ENCODE measurements at places on chromosomes 16 and 17.
A peak's percentile ranks its signal among the peaks of the same experiment; 100 is the strongest.

DNA sequence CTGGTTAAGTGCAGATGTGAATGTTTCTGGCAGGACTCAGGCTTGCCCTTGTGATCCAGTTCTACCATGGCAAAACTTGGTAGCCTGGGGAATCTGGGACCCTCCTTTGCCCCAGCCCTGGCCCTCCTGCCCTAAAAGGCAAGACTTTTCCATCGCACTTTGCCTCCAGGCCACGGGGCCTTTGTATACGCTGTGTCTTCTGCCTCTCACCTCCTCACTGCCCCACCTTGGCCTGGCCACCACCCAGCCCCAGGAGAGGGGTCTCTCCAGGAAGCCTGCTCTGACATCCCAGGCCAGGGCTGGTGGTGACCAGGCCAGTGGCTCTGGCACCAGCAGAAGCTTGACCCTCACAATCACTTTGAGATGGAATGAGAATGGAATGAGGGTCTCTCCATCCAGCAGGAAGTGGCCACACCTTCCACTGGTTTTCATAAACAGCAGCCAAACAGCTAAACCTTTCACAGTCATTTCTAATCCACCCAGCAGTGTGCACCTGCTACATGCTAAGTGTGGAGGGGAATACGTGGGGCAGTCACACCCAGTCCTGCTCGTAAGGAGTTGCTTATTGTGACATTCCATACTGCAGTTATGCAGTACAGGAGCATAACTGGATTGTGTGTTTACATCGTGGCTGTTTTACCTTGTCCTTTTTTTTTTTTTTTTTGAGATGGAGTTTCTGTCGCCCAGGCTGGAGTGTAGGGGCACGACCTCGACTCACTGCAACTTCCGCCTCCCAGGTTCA lies 1.6 kb upstream of the MRPL38 start:
- DNase-seq, result no peak

DNA sequence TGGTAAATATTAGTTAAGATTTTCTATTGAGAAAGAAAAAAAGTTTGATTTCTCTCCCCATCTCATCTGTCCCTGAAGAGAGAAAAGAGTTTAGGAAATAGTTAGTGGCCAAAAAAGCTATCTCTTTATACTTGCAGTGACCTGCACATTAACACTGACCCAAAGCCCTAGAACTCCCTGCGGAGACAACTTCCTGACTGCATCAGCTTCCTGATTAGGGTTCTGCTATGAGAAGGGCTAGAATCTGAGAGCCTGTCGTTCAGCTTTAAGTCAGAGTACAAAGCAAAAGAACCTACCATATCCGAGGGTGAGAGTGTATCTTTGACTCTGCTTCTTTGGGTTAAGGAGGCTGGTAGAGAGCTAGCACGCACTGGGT lies 24.7 kb downstream of the LIMD2 start:
- DNase-seq, result no peak

- DNase-seq, result no peak
Observed at GRCh38 chr17:77128896-77129567, 11.7 kb upstream of the SEC14L1 start.

DNA sequence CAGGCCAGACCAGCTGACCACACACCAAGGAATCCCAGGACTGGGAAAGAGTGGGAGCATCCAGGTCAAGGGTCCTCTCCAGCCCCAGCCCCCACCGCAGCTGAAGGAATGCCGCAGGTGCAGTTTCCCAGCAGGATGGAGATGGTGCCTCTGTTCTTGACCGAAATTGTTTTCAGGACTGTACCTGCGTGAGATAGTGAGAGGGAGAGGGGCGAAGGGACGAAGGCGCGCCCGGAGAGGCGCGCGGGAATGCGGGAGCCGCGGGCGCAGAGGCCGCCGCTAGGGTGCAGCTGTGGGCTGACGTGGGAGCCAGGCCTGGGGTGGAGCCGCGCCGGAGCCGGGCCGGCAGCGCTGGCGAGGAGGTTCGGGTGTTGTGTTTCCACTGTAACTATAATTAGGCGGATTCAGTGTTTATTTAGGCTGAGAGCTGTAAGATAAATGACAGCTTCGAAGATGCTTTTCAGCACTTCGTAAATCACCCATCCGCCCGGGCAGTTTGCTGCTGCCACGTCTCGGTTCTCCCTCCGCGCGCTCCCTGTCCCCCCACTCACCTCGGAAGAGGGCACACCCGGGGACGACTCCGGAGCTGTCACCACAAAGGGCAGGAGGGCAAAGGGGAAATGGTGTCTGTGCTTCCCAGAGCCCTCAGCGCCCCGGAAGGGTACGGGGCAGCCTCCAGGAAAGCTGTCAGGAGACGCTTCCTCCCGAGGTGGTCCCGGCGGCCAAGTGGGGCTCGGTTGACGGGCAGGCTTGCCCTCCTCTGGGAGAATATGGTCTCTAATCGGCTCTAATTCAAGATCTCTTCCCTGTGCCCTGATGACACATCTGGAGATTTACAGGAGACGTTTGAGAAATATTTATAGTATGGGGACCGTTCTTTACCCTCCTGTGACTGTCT lies 38.2 kb downstream of the HOXB1 start:
- peak; percentile 67 for DNase-seq

DNA sequence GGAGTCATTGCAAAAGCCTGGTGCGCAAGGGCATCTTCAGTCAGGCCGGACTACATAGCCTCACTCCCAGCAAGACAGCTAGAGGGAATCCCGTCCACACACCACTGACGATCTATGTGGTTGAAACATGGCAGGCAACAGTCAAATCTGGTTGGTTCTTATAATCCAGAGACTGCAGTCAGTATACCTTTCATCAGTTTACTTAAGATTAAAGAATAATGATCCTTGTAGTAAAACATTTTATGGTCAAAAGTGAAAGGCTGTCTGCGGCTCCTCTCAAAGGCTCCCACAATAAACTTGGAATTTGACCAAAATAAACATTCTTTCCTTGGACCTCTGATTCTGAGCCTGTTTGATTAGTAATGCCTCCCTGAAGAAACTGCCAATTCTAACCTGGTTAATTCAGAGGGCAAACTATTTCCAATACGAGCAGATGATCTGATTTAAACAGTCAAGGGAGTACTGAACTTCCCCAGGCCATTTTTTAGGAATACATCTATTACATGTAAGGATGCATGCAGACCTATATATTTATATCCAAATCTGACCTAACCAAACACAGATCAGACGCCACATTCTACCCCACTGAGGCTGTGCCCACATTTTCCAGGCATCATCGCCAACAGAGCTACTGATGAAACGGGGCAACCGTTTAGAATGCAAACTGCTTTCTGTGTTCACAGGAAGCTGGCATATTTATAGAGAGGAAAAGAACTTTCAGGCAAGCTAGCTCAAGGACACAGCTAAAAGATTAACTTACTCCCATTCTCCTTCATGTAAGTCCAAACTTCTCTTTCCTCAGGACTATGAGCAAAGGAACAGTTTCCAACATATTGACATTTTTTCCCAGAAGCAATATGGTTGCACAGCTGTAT lies 15.3 kb upstream of the TXNDC11 start:
- DNase-seq, result no peak

DNA sequence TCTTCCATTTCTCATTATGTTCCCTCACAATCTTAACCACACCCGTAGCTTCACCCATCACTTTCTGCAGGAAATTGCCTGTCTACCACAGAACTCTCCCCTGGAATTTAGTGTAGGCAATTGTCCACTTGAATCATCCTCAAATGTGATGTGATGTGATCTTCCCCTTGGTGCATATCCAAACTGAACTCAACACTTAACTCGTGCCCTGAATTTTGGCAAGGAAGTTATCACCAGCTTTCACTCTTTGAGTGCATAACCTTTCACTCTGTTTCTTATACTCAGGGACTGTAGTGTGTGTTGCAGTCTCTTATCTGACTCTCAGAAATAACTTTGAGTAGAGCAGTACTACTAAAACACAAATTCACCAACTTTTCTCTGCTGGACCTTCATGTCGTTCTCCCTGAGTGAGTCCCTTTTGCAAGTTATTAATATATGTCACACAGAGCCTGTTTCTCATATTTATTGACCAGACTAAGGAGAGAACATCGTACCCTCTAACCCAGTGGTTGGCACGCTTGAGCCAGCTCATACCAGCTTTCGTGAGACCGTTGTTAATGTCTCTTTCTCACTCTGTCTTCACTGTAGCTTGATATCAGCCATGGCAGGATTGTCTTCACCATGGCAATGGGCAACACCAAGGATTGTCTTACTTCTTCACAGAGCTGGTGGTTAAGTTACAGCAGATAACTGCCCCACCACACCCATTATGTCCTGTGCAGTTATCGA lies 558.9 kb upstream of the HSBP1 start:
- DNase-seq, result no peak

DNA sequence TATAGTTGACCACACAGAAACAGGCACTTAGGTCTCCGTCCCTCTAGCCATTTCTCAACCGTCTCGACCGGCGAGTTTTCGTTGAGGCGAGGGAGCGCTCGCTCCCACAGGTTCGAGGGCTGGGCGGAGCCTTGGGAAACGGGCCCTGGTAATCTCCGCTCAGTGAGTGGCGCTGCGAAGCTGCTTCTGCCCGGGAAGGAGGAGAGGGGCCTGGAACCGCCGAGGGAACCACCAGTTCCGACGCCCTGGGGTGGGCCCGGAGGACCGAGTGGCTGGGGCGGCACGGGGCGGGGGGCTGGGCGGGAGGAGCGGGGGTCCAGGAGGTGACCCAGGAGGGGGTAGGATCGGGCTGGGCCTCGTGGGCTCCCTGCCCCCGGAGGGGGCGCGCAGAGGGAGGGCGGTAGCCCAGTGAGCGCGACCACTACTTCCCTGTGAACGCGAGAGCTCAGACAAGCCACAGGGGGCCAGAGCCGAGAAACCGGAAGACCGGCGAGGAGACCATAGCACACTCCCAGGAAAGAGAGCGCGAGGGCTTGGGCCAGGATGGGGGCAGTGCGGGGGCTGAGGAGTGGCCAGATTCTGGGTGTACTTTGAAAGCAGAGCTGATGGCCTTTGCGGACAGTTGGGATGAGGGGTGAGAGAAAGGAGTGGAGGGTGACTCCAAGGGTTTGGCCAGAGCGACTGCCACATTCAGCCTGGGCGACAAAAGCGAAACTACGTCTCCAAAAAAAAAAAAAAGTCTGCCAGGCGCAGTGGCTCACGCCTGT lies 29.9 kb upstream of the ARL4D start:
- peak; percentile 71 for DNase-seq

GRCh38 chr16:24482681-24483202 lies 56.6 kb upstream of the RBBP6 start:
- no peak for DNase-seq

DNA sequence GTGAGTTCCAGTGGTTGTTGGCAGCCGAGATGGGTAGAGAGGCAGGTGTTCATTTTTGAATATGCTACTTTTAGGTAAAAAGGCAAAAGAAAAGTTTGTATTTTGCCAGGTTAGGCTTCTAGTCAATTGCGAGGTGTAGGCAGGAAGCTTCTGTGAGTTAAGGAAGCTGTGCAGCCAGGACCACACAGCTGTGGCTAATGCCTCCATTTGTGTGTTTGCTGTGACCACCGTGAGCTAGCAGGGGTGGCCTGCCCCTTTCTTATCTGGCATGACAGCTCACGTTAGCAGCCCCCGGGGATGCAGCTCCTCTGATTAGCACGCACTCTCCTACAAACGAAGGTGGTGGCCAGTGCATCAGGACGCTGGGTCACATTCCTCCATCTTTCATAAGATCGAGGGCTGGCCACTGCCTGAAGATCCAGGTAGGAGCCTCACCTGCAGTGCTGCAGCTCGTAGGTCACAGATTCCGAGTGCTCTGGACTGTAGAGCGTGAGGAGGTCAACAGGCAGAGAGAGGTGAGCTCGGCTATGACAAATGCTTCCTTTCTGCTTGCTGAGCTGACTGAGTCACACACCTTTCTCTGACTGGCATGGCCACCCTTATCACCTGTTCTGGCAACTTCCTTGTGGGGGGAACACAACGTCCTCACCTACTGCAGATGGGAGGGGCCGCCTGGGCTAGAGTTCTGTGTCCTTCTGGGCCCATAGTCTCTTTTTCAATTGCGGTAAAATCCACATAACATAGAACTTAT lies 244.4 kb downstream of the HS3ST3B1 start:
- DNase-seq, result no peak

- DNase-seq, result peak; percentile 43
Observed at GRCh38 chr17:49260011-49260816, 29.6 kb upstream of the PHOSPHO1 start.

DNA sequence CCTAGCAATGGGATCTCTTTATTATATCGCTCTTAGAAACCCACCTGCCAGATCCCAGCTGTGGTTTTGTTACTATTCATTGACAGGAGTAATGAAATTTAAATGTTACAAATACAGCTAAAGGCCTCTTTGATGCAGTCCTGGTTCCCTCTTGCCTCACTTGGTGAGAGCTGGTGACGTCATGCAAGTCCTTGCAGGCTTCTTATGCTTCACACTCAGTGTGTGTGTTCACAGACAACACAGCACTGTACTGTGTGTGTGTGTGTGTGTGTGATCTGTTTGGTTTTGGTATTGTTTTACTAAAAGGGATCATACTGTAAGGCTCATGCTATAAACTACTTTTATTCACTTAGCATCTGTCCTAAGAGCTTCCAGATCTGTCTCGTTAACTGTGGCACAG lies 75.0 kb downstream of the USP22 start:
- no peak for DNase-seq

DNA sequence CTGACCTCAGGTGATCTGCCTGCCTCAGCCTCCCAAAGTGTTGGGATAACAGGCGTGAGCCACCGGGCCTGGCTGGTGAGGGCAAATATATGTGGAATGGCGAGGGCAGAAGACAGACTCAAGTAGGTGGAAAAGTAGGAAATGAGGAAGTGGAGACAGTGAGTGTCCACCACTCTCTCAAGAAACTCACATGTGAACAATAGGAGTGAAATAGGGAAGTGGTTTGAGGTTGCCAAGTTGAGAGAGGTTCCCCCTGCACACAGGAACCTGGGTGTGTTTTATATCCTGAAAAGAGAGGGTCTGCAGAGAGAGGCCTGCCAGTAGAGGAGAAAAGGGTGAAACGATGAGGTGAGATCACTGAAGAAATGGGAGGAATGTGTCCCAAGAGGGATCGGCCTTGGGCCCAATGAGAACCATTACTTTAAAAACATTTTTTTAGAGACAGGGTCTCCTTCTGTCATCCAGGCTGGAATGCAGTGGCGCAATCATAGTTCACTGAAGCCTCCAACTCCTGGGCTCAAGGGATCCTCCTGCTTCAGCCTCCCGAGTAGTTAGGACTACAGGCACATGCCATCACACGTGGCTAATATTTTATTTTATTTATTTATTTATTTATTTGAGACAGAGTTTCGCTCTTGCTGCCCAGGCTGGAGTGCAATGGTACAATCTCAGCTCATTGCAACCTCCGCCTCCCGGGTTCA lies 17.1 kb upstream of the CORO1A start:
- DNase-seq, result peak; percentile 34

DNA sequence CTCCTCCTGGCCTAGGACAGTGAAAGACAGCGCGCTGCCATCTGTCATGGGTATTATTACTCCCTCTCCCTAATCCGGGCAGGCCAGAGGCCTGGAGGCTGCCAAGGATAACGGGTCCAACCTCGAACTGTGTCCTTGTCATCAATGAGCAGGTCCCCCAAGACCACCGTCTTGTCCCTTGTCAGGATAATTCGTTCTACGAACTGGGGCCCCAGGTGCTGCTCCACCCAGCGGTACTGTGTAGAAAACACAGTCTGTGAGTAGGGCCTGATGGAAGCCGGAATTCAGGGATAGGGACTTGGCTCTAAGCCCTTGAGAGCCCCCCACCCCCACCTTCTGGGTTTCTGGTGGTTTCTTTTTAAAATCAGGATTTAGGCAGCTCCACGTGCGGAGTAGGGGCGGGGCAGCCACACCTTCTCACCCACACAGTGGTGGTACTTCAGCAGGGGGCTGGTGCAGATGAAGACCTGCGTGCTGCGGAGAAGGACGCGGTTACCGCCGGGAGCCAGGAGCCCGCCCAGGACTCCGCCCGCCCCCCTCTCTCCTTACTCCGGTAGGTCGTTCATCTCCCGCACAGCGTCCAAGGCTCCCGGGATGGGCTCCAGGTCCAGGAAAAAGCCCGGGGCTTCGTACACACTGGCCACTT lies 787 bp downstream of the NT5C start:
- DNase-seq, result peak; percentile 55

Measured in CD4-positive, alpha-beta T cell treated with Interleukin-17A for 1 hour (primary cell).